ENCODE measurements at places on chromosomes 1 and 21.

DNA sequence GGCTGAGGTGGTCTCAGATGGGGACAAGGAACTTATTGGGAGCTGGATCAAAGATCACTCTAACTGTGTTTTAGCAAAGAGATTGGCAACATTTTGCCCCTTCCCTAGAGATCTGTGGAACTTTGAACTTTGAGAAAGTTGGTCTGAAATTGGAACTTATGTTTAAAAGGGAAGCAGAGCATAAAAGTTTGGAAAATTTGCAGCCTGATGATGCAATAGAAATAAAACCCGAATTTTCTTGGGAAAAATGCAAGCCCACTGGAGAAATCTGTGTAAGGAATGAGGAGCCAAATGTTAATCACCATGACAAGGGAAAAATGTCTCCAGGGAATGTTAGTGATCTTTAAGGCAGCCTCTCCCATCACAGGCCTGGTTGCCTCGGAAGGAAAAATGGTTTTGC, 17.2 kb downstream of the CFH start:
- DNase-seq, result no peak
- no peaks in the 10 kb centered on the region for H3K36me3 ChIP-seq
- no peak overlapping the region for H3K4me3 ChIP-seq
- no peaks in the 10 kb centered on the region for H3K4me1 ChIP-seq
- H3K27me3 ChIP-seq, result no peaks in the 10 kb centered on the region
- H3K27ac ChIP-seq, result no peak overlapping the region

GRCh38 chr1:154501423-154502065, 475 bp upstream of the TDRD10 start:
- H3K36me3 ChIP-seq, result no peaks in the 10 kb centered on the region
- no peak for DNase-seq
- no peak overlapping the region for H3K27ac ChIP-seq
- H3K4me1 ChIP-seq, result peaks cover 13% of the 10 kb centered on the region
- H3K27me3 ChIP-seq, result peaks cover 19% of the 10 kb centered on the region
- H3K4me3 ChIP-seq, result no peak overlapping the region

- H3K36me3 ChIP-seq, result no peaks in the 10 kb centered on the region
- no peak overlapping the region for H3K27ac ChIP-seq
- no peaks in the 10 kb centered on the region for H3K27me3 ChIP-seq
- no peak overlapping the region for H3K4me3 ChIP-seq
- no peak for DNase-seq
These were observed 25.3 kb downstream of the CNIH4 start for GRCh38 chr1:224381880-224382548.

DNA sequence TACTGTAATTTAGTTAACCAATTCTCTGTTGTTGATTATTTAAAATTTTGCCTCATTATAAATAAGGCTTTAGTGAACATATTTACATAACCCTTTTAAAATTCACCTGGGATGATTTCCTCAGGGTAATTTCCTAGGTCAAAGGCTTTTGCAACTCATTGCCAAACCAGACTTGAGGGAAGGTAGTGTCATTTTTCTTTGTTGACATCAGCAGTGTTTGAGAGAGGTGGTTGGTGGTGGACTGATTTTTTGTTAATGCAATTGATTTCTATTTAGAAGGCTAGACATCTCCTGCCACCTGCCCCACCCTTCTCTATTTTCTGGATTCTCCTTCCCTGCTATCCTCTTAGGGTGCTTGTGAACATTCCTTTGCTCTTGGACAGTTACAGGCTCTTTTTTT, 116.8 kb downstream of the HHAT start:
- H3K27me3 ChIP-seq, result no peaks in the 10 kb centered on the region
- no peaks in the 10 kb centered on the region for H3K36me3 ChIP-seq
- no peak for DNase-seq
- peaks cover 6% of the 10 kb centered on the region for H3K4me1 ChIP-seq

- H3K27me3 ChIP-seq, result no peaks in the 10 kb centered on the region
- no peak overlapping the region for H3K4me3 ChIP-seq
- no peaks in the 10 kb centered on the region for H3K4me1 ChIP-seq
These were observed 13.8 kb downstream of the CFAP74 start for GRCh38 chr1:1989789-1990188.

- H3K27ac ChIP-seq, result no peak overlapping the region
- H3K36me3 ChIP-seq, result no peaks in the 10 kb centered on the region
- H3K27me3 ChIP-seq, result no peaks in the 10 kb centered on the region
- no peaks in the 10 kb centered on the region for H3K4me1 ChIP-seq
These were observed 162.9 kb upstream of the PTBP2 start for GRCh38 chr1:96558635-96559034.

- no peak for DNase-seq
- no peaks in the 10 kb centered on the region for H3K4me1 ChIP-seq
- H3K36me3 ChIP-seq, result no peaks in the 10 kb centered on the region
- no peak overlapping the region for H3K4me3 ChIP-seq
- H3K27me3 ChIP-seq, result no peaks in the 10 kb centered on the region
These were observed 284.9 kb downstream of the PBX1 start for GRCh38 chr1:164843743-164844500.

GRCh38 chr21:44513389-44514217, 26.4 kb downstream of the KRTAP10-1 start:
- no peak overlapping the region for H3K27ac ChIP-seq
- no peak for DNase-seq
- no peaks in the 10 kb centered on the region for H3K27me3 ChIP-seq
- H3K4me1 ChIP-seq, result peaks cover 11% of the 10 kb centered on the region
- no peak overlapping the region for H3K4me3 ChIP-seq

DNA sequence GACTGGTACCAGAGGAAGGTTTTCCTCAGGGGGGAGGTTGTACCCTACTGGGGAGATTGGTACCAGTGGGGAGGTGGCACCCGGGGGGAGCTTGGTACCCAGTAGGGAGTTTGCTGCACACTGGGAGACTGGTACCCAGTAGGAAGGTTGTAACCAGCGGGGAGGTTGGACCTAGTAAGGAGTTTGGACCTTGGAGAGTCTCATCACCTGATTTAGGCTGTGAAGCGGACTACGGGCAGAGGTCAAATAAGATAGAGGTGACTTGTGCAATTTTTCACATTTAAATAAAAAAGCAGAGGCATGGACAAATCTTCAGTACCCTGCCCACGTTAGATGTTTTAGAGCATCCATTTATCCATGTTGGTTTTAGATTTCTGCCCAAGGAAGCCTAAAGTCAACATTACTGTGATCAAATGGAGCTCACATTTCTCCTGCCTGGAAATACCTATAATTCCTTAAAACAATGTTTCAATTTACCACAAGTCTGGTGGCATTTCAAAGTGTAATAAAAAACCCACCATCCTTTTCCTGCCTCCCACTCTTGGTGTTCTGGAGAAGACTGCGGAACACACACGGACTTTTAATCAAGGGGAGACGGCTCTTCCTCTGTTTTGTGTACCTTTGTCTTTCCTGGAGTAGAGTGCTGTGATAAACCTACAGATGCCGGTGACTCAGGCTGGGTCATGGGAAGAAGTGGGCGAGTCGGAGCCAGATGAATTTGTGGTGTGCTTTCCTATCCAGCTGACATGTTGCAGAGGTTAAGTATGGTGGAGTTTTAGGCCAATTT, 36.2 kb upstream of the MRPS6 start:
- no peaks in the 10 kb centered on the region for H3K27me3 ChIP-seq
- H3K4me1 ChIP-seq, result no peaks in the 10 kb centered on the region
- DNase-seq, result no peak
- no peak overlapping the region for H3K27ac ChIP-seq
- H3K4me3 ChIP-seq, result no peak overlapping the region

DNA sequence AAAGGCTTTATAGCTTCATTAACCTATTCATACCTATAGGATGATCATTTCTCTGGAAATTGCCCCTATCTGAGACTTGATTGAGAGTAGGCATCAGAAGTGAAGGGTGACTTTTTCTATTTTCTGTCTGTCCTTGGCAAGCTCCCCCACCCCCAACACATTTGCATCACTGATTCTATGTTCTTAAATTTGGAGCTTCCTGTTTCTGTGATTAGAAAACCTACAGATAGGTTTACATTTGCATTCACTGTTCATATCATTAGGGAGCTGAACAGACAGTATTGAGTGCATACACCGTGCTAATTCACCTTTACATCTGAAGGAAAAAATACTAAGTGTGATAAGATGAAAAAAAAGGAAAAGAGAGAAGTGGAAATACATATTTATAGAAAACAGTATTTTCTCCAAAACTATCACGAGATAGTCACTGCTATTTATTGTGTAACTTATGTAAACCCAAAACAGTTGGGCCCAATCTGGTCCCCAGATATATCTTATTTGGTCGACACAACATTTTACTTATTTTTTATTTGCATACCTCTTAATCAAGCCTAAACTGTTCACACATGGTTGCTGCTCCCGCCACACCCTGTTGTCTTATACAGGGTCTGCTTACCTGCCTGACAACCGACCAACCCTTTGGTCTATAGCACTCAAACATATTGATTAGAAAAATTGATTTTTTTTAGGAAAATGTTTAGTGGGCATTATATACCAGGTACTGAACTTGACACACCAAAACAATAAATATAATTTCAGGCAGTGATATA, 218.8 kb downstream of the NTNG1 start:
- H3K27me3 ChIP-seq, result no peaks in the 10 kb centered on the region
- H3K27ac ChIP-seq, result no peak overlapping the region
- H3K36me3 ChIP-seq, result no peaks in the 10 kb centered on the region
- DNase-seq, result no peak
- no peaks in the 10 kb centered on the region for H3K4me1 ChIP-seq
- H3K4me3 ChIP-seq, result no peak overlapping the region

DNA sequence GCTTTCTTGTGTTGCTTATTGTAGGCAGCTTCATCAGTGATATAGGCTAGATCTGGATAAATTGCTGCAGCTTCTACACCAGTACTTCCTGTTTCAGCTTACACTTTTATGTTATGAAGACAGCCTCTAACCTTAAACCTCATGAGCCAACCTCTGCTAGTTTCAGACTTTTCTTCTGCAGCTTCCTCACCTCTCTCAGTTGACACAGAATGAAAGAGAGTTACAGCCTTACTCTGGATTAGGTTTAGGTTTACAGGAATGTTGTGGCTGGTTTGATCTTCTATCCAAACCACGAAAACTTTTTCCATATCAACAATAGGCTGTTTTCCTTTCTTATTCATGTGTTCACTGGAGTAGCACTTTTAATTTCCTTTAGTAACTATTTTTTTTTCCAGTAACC, 76.9 kb upstream of the RNPC3 start:
- no peaks in the 10 kb centered on the region for H3K27me3 ChIP-seq
- H3K27ac ChIP-seq, result no peak overlapping the region
- no peak overlapping the region for H3K4me3 ChIP-seq
- no peak for DNase-seq

DNA sequence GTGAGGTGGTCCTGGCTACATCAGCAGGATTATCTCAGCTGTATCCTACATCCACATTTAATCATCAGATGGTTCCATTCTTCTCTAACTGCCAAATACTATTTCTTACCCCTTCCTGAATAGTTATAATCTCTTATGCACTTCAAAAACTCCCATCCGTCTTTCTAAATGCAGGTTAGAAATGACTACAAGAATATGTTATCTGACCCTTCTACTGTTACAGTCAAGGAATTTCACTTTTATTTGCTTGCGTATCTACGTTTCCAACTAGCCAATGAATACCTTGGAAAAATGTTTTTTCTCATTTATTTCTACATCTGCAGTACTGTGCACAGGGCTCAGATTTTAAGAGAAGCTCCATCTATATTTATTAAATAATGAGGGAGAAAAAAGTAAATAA, 709.9 kb downstream of the KCNT2 start:
- no peaks in the 10 kb centered on the region for H3K4me1 ChIP-seq
- H3K4me3 ChIP-seq, result no peak overlapping the region
- H3K27me3 ChIP-seq, result no peaks in the 10 kb centered on the region
- no peak overlapping the region for H3K27ac ChIP-seq
- DNase-seq, result no peak

GRCh38 chr1:149972547-149972946, 35.9 kb upstream of the MTMR11 start:
- H3K4me1 ChIP-seq, result no peaks in the 10 kb centered on the region
- peaks cover 5% of the 10 kb centered on the region for H3K36me3 ChIP-seq
- H3K27ac ChIP-seq, result no peak overlapping the region
- H3K4me3 ChIP-seq, result no peak overlapping the region

DNA sequence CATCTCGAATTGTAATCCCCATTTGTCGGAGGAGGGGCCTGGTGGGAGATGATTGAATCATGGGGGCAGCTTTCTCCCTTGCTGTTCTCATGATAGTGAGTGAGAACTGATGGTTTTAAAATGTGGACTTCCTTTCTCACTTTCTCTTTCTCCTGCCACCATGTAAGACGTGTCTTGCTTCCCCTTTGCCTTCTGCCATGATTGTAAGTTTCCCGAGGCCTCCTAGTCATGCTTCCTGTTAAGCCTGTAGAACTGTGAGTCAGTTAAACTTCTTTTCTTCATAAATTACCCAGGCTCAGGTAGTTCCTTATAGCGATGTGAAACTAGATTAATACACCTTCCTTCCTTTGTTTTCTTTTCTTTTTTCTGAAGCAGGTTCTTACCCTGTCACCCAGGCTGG, 13.9 kb downstream of the DNAJC6 start:
- no peak for DNase-seq
- H3K27ac ChIP-seq, result no peak overlapping the region
- no peak overlapping the region for H3K4me3 ChIP-seq

- no peak overlapping the region for H3K27ac ChIP-seq
- H3K36me3 ChIP-seq, result no peaks in the 10 kb centered on the region
These were observed 133.0 kb downstream of the CDC42BPA start for GRCh38 chr1:227185291-227185690.

DNA sequence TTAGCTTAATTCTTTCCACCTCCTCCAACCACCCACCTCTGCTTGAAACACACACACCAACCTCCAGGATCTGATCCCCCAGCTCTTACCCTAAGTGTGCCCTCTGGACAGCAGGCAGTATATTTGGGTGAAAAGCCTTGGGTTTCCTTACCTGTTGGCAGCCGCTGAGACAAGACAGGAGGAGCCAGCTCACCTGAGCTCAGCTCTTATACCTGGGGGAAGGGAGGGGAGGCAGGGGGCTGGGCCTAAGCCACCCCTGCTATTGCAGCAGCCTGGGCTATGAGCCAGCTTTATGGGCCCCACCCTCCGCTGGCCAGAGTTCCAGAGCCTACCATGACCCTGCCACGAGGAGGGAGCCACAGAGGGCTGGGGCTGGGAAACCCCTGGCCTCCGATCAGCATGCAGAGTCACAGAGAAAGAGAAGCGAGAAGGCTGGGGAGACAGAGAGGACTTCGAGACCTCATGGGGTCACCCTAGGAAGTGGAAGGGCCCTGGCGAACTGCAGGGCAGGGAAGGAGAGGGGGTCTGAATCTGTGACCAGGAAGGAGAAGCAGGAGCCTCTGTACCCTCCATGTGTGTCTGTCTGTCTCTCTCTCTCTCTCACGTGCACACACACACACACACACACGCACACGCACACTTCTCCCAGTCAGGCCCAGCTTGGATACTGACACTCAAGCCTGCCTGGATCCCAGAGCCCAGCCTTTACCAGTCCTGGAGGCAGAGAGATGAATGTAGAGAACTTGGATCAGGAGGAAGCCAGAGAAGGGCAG, at the start of gene S100A14:
Gene S100A14 (minus strand): TSS at position 182 of the 773 bp plus-strand sequence. CDS start 467 bp downstream, outside the sequence.
- H3K27me3 ChIP-seq, result no peaks in the 10 kb centered on the region
- no peaks in the 10 kb centered on the region for H3K4me1 ChIP-seq
- no peak for DNase-seq
- H3K27ac ChIP-seq, result no peak within 1 kb of the TSS
- H3K36me3 ChIP-seq, result no peaks in the 10 kb centered on the region
- H3K4me3 ChIP-seq, result no peak within 1 kb of the TSS
